ENCODE measurements at places on chromosomes 11 and 22. TPM values are rescaled to one million over a fixed set of nuclear protein-coding genes. Genes with fewer than 3 reads are reported as not detected.

OR5B21 gene
- total RNA-seq = not detected

PKNOX2 gene
- not detected for total RNA-seq

C11orf87 gene
- total RNA-seq = not detected

SMIM38 gene
- total RNA-seq = 0.09 TPM

RPS13 gene
- total RNA-seq = 1,143 TPM

TMEM191C gene
- 0.68 TPM for total RNA-seq

DGCR6 gene
- total RNA-seq = 3.9 TPM

ARHGAP20 gene
- total RNA-seq = 1.0 TPM

PAMR1 gene
- total RNA-seq = 0.84 TPM

DNAJB7 gene
- not detected for total RNA-seq

MMP3 gene
- total RNA-seq = not detected

TEX54 gene
- not detected for total RNA-seq

DDB1 gene
- 389 TPM for total RNA-seq

ESAM gene
- total RNA-seq = 84.4 TPM

ABTB2 gene
- 0.23 TPM for total RNA-seq

ANKK1 gene
- total RNA-seq = not detected

TTC36 gene
- 3.2 TPM for total RNA-seq

PHF5A gene
- 76.2 TPM for total RNA-seq

RFPL1 gene
- not detected for total RNA-seq

SULT4A1 gene
- not detected for total RNA-seq

SAA1 gene
- 0.98 TPM for total RNA-seq

APOA5 gene
- total RNA-seq = not detected

FIBIN gene
- 0.05 TPM for total RNA-seq

OR51I1 gene
- not detected for total RNA-seq

SERPIND1 gene
- not detected for total RNA-seq

OSBP gene
- 41.5 TPM for total RNA-seq

FGF19 gene
- total RNA-seq = not detected

TBX1 gene
- total RNA-seq = 69.6 TPM

TESMIN gene
- total RNA-seq = 2.4 TPM

LRRC75B gene
- 3.4 TPM for total RNA-seq

HEPN1 gene
- not detected for total RNA-seq

SAA4 gene
- total RNA-seq = not detected

MS4A6E gene
- not detected for total RNA-seq

CABP4 gene
- total RNA-seq = 1.0 TPM

LDLRAD3 gene
- 9.7 TPM for total RNA-seq

C11orf86 gene
- total RNA-seq = not detected

PDGFB gene
- 75.7 TPM for total RNA-seq

TEX12 gene
- not detected for total RNA-seq

GPR83 gene
- total RNA-seq = not detected

EIF4G2 gene
- total RNA-seq = 646 TPM

MRGPRE gene
- total RNA-seq = not detected

FAM181B gene
- total RNA-seq = 0.05 TPM

YPEL1 gene
- 5.1 TPM for total RNA-seq

AIFM3 gene
- 0.17 TPM for total RNA-seq

RAG1 gene
- total RNA-seq = 1.0 TPM

PDE3B gene
- 0.17 TPM for total RNA-seq

PDGFD gene
- 34.9 TPM for total RNA-seq
